ENCODE measurements at places on chromosomes 3 and 15.

GRCh38 chr3:151135541-151136337, 50.3 kb downstream of the MED12L start:
- peak; percentile 32 for DNase-seq

- DNase-seq: no peak
Measured at GRCh38 chr3:187924651-187925050, 179.4 kb upstream of the BCL6 start.

GRCh38 chr3:49170744-49171118, 667 bp upstream of the KLHDC8B start:
- DNase-seq: no peak

DNA sequence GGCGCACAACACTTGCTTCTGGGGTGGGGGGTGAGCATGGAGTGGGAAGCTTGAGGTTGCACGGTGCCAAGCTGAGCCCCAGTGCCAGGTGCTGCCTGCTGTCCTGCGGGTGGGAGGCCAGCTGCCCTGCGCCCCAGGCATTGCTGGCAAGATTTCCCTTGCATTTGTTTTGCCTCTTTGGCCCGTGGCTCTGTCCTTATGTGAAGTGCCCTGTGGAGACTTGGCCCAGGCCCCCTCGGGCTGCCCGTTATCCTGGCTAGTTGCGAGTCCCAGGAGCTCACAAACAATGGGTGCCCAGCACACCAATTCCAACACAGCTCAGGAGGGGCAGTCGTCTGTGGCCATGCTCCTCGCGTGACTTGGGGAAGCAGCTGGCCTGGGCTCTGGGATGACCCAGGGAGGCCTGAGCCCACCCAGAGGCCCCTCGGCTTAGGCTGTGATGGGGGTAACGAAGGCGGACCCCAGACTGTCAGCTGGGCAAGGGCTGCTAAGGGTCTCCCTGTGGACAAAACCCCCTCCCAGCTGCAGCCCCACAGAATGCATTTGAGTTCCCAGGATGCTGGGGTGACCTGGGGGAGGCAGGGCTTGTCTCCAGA, 5.9 kb downstream of the C3orf22 start:
- DNase-seq: no peak

DNA sequence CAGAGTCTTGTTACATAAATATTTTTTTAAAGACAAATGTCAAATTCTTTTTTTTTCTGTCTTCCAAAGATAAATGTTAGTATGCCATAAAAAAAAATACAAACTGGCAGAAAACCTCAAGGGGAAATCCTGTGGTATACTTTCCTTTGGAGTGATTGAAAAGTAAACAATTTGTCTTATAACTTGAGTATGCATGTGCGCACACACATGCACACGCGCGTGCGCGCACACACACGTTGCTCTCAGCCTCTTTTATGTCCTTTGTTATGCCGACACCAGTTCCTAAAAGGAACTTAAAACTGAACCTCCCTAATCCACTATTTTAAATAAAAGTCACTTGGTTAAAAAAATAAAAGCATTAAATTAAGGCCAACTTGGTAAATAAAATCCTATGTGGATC, 58.1 kb downstream of the TGFBR2 start:
- DNase-seq: no peak

DNA sequence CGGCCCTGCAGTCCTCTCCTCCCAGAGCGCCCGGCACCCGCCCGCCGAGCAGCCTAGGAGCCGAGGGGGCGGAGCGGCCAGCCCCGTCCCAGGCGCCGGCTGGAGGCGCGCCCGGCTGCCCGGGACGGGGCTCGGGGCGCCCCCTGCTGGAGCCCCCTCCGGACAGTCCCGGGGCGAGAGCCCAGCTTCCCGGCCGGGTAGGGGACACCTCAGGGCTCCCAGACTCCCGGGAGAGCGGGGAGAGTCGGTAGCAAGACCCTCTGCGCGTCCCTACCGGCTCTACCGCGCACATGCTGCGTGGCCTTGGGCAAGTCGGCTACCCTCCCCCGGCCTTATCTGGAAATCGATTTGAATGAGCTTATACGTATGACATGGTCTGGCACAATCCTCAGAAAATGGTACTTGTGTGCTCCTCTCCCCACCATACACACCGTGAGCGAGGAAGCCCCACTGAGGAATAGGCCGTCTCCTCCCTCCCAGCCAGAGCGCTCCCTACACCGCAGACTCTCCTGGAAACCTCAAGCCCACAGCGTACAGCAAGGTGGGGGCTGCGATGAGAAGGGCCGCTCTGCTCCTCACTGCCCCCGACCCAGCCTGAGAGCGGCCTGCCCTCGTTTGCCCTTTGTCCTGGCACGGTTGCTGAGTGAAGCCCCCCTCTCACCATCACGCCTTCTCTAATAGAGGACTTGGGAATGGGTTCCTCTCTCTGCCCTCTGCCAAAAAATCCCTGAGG, at the start of gene DAPK2:
Gene DAPK2, minus strand, starts transcription at position 65 of the 733 bp plus-strand sequence. CDS start 6,224 bp downstream, outside the sequence.
- DNase-seq: peak; percentile 62

DNA sequence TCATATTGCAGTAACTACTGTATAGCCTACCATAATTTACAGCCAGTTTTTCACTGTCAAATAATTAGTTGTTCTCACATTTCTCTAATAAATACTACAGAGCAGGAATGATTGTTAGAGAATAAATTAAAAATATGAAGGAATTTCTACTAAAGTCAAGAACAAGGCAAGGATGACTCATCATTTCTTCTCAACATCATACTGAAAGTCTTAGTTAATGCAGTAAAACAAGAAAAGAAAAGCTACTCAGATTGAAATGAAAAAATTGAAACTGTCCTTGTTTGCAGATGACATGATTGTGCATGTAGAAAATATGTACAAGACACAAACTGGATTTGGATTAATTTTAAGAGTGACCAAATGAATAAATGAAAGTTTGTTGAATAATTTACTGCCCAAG, 608.2 kb downstream of the NSUN3 start:
- no peak for DNase-seq

DNA sequence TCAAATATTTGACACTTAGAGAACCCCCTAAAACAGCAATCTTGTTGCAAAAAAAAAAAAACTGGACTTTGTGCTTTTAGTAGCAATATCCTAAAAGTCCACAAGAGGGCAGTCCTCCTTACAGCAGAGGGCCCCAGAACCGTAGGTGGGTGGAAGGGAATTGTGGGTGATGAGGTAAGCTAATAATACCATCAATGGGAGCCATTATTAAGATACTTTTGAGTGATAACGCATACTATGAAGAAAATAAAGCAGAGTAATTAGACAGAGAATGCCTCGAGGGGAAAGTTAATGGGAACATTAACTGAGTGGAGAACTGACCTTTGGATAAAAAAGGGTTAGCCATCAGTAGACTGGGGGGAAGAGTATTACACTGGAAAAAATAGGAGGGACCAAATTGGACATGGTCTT, 229.9 kb downstream of the THRB start:
- DNase-seq: no peak

All from stimulated activated CD4-positive, alpha-beta T cell treated with anti-CD3 and anti-CD28 coated beads, Interleukin-12 subunit alpha, Interleukin-12 subunit beta, amount 100 ng/mL, for 48 hours (primary cell).